Psoas muscle (tissue), 8 donors: ENCODE measurements at places on chromosomes 12 and 14. TPM values are rescaled to one million over a fixed set of nuclear protein-coding genes. Genes with fewer than 3 reads are reported as not detected.

Gene SBNO1
- 32.1 TPM for total RNA-seq

Gene BCL11B
- 0.34 TPM for total RNA-seq

Gene RIPK3
- 1.6 TPM for total RNA-seq

Gene GNB3
- 0.37 TPM for total RNA-seq

Gene CLEC6A
- not detected for total RNA-seq

Gene KLHDC1
- total RNA-seq, result 6.9 TPM

- no peak for DNase-seq
Observed at GRCh38 chr12:48004053-48004941, at the start of gene COL2A1. COL2A1 (minus strand) TSS chr12:48004476; CDS start chr12:48004321, 155 bp downstream.

- DNase-seq, result no peak
Observed at GRCh38 chr12:73225941-73226340, 953.8 kb downstream of the TRHDE start.

GRCh38 chr12:121911824-121912585 is 6.4 kb upstream of the CFAP251 start:
- no peak for DNase-seq

- no peak for DNase-seq
Observed at GRCh38 chr12:16030744-16031143, 119.6 kb downstream of the DERA start.

DNA sequence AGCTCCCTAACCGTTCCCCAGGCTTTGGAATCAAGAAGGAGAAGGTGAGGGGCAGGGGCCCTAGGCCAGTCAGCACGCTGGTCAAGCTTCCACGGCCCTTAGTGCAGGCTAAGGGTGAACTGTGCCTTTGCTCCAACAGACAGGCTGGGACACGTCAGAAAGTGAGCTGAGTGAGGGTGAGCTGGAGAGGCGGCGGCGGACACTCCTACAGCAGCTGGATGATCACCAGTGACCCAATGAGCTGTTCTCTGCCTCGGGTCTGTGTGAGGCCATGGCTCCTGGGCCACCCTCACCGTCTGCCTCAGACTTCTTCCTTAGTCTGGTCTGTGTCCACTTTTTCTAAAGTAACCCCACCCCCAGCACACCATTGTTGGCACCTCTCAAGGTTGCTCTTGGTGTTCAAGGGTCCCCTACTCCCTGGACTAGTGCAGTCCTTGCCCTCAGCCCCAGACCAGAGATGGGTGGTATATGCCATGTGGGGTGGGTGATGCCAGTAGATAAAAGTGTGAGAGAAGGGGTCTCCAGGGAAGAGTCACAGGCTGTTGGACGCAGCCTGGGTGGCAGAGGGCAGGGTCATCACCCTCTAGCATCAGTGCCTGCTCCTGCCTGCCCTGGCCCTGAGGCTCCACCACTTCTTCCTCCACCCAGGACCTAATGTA is 20.7 kb downstream of the PRPF40B start:
- DNase-seq, result no peak

DNA sequence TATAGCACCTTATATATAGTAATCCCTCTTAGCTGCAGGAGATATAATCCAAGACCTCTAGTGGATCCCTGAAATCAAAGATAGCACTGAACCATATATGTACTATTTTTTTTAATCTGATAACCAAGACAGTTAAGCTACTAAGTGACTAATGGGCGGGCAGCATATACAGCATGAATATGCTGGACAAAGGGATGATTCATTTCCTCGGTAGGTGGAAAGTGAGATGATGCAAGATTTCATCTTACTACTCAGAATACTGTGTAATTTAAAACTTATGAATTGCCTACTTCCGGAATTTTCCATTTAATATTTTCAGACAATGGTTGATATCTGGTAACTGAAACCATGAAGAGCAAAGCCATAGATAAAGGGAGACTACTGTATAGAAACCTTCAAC is 36.2 kb downstream of the PRMT8 start:
- DNase-seq, result no peak

DNA sequence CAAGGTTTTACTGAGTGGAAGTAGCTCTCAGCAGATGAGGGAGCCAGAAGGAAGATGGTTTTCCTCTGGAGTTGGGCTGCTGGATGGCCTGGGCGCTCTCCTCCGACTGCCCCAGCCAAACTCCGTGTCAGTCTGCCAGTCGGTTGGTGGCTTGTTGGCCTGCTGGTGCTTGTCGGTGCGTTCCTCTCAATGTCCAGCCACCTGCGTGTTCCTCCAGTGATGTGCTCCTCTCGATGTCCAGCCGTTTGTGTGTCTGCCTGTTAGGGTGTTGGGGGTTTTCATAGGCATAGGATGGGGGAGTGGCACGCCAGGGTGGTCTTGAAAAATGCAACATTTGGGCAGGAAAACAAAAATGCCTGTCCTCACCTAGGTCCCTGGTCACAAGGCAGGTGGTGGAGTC is 37.0 kb upstream of the LDHB start:
- no peak for DNase-seq

GRCh38 chr14:87940382-87940781 is 52.6 kb downstream of the GALC start:
- no peak for DNase-seq

DNA sequence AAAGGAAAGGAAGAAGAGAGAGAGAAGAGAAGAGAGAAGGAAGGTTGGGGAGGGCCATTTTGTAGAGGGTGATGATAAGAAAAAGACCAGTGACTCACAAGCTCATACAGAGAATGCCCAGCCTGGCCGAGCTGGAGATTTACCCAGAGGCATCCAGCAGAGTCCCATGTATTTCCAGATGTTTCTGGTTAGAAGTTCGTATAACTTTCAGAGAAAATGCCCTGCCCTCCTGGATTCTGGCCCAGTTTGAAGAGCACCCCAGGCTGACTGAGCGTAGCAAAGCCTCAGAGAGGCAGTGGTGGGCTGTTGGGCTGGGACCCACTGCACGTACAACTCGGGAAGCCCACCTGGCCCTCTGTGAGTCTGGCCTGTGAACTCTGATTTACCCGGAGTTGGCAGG is 221.8 kb downstream of the SLC41A2 start:
- DNase-seq, result no peak

DNA sequence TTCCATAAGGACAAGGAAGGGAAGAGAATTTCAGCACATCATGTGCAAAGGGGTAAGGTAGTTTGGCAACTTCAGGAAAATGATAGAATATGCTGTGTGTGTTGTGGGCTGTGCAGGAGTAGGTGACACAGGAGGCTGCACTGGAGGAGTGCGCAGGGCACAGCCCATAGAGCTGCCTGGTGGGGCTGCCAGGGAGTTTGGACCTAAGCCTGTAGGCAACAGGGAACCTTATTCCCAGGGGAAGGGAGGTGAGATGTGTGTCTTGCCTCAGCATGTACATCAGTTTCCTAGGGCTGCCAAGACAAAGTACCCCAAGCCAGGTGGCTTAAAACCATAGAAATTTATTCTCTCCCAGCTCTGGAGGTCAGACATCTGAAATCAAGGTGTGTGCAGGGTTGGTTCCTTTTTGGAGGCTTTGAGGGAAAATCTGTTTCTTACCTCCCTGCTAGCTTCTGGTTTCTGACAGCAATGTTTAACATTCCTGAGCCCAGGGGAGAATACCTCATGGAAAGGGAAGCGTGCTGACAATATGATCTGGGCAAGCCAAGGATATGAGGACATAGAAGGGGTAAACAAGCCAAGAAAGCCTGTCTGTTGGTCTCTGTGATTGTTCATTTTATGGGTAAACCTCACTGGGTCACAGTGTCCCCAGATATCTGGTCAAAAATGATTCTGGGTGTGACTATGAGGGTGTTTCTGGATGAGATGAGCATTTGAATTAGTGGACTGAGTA is 174.0 kb upstream of the NTF3 start:
- no peak for DNase-seq

- DNase-seq, result no peak
Observed at GRCh38 chr14:100523843-100524169, 63.4 kb downstream of the BEGAIN start.

DNA sequence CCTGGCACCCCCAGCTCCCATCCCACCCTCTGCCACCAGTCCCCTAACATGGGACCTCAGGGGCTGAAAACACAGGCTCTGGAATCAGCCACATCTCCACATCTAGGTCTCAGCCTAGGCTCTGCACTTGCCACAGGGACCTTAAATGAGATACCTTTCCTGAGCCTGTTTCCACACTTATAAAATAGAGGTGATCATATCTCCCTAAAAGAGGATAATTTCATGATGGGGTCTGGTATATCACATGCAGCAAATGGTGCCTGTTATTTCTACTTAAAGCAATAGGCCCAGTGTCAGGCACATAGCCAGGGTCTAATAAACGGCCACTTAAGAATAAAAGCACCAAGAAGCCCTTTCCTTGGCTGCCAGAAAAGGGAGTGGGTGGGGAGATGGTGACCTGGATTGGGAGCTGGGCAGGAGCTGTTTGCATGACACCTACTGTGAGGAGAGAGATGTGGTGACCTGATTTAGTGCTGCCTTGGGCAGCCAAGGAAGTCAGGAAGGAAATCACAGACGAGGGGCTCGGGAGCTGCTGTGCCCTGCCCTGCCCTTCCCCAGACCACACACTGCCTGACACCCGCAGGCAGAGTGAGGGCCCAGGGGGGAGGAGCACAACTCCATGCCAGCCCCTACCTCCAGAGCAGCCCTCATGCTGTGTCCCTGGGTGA is 71.2 kb downstream of the IRF2BPL start:
- DNase-seq, result no peak

DNA sequence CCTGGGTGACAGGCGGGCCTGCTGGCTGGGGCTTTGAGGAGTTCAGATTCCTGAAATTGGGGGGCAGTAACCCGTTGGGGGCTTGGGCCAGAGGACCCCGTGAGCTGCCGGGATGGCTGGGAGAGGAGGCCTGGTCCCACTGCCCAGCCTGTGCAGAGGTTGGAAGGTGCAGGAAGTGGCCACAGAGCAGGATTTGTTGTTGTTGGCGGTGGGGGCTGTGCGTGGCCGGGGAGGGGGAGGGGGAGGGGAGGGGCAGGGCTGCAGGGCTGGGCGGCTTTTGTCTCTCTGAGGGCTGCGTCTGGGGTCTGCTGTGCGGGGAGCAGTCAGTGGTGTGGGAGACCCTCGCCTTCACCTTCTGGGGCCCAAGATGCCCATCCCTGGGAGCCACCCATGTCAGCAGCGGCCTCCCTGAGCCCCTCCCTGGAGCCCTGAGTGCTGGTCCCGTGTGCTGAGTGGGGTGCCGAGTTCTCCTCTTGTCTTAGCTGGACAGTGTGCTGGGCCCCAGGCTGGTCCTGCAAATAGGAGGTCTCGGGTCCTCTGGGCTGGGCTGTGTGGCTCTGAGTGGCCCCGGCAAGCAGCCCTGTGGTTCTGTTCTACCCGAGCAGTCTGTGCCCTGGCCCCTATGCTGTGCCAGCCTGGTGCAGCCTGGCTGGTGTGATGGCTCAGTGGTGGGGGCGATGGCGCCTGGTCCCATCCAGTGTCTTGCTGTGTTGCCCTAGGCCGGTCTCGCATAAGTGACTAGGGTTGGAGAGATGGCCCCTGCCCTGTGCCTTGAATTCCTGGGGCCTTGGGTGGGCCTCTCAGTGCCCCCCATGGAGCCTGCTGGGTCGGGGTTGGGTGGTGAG is 10.3 kb downstream of the KIF26A start:
- no peak for DNase-seq

DNA sequence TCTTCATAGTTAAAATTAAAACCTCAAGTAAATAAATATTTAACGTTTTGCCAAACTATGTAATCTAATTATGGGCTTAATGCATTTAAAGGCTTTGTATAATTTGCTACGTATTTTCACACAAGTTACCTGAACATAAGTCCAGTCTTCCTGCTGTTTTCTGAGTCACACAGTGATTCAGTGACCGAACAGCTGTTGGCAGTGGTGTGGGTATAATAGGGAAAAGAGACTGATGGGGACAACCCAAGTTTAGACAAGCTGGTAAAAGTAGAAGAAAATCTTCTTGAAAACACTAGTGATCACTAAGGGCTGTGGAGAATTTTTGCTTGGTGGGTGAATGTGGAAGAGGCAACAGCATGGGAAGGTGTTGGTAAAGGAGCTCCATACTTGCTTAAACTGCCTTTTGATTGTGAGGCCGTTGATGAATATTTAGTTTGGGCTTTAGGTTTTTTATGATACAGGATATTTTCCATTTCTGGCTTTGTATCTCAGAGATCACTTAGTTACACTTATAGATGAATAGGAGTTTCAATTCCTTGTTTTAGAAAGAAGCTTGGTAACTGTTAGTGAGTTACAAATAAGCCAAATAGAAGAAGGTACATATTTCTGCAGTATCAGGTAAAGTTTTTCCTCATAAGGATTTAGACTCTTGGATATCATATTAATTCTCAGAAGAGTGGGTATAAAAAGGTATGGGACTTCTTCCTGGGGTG is 23.9 kb downstream of the LRRK2 start:
- no peak for DNase-seq

DNA sequence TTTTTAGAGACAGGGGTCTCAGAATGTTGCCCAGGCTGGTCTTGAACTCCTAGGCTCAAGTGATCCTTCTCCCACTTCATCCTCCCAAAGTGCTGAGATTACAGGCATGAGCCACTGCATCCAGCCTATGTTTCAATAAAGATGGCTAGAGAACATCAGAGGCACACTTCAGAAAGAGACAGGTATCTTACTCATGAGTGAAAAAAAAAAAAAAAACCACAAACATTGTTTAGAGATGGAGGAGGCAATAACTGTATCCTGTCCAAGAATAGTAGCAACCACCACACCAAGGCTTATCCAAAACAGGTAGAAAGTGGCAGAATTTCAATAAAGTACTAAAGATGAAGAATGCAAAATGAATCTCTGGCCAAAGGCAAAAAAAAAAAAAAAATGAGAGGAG is 30.3 kb downstream of the EEA1 start:
- no peak for DNase-seq
